ENCODE measurements at places on chromosomes 2 and 18. TPM values are rescaled to one million over a fixed set of nuclear protein-coding genes. Genes with fewer than 3 reads are reported as not detected.

GPR39 gene
- under 0.01 TPM for total RNA-seq

GALR1 gene
- total RNA-seq = under 0.01 TPM

SERPINB11 gene
- not detected for total RNA-seq

CCDC121 gene
- 1.9 TPM for total RNA-seq

AQP12B gene
- under 0.01 TPM for total RNA-seq

DNA sequence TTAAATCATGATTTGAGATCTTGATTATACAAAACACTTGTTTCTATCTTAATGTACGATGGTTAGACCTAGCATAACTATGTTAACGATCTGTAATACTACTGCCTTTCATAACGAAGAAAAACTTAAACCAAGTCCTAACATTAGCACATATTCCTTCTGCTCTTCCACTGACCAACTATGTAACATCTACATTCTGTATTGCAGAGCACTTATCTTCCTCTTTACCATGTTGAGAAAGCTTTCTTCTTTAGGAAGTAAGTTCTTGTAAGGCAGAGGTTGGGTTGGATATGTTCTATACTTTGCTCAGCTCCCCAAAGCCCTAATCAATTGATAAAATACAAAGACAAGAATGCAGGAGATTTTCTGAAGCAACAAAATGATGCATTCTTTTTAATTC is 7.9 kb upstream of the ZNF407 start:
- no peak for DNase-seq

- no peak for DNase-seq
Measured at GRCh38 chr2:54079331-54079730, 36.1 kb upstream of the ACYP2 start.

DNA sequence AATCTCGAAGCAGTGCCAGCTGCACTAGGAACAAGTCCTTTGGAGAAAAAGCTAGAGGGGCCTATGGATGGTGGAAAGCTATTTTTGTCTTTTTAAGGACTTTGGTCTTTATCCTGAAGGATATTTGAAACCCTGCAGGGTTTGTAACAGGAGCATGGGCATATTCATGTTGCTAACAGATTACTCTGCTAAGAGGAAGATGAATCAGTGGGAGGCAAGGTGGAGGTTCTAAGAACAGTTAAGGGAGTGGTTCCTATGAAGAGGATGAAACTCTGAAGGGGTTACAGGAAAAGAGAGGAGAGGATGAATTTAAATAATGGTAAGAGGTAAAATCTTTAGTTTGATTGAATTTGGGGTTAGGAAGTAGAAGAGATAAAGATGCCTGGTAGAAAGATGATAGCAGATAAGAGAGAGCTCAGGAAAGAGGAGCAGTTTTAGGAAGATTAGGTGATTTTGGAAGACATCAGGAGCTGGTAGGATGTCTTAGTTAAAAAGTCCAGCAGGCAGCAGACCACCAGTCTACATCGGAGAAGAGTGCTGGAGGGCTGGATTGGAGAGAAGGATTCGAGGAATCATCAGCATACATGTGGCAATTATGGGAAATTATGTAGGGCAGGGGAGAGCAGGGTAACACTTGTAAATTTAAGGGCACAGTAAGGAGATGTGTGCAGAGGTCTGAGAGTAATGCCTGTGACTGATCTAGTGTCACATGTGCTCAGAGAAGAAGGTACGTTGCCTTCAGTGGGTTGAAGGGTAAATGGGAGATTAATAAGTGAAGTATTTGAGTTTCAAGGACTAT is 39.3 kb upstream of the C1GALT1C1L start:
- DNase-seq = no peak

- DNase-seq = peak; percentile 24
Measured at GRCh38 chr2:240595381-240596079, 9.0 kb downstream of the CAPN10 start.

DNA sequence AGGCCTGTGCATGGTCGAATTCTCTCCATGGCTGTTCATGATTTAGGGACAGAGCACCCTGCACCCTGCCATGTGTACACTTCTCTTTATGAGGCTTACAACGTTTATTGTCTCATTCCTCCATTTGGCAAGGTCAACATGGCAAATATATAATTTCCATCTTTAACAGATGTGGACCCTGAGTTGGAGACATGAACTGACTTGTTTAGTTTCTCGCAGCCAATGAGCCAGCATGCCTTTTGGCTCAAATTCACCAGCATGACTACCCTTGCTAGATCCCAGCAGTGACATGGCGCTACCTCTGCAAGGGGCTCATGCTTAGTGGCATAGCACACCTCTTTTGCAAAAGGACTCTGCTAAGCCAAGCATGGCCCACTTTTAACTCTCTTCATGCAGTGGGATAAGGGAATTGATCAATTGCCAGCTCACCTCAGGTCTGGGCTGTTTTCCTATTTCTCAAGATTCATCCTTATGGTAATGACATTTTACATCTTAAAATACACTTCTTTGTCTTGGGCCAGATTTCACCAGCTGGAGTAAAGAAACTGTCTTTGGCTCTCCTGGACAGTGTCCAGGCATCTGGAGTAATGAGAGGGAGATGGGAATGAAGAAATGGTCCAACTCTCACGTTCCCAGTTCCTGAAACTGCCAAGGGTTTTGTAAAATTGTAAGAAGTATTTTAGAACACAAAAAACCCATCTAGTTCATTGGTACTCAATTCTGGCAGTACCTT is 159.5 kb downstream of the SETBP1 start:
- DNase-seq = no peak

GRCh38 chr2:77028032-77028600 is 494.1 kb downstream of the LRRTM4 start:
- DNase-seq = no peak

- DNase-seq = no peak
Measured at GRCh38 chr2:10188729-10189305, 66.3 kb downstream of the RRM2 start.

- DNase-seq = no peak
Measured at GRCh38 chr2:10741139-10741538, 19.7 kb downstream of the ATP6V1C2 start.
